ENCODE measurements at places on chromosomes 3 and 15.

DNA sequence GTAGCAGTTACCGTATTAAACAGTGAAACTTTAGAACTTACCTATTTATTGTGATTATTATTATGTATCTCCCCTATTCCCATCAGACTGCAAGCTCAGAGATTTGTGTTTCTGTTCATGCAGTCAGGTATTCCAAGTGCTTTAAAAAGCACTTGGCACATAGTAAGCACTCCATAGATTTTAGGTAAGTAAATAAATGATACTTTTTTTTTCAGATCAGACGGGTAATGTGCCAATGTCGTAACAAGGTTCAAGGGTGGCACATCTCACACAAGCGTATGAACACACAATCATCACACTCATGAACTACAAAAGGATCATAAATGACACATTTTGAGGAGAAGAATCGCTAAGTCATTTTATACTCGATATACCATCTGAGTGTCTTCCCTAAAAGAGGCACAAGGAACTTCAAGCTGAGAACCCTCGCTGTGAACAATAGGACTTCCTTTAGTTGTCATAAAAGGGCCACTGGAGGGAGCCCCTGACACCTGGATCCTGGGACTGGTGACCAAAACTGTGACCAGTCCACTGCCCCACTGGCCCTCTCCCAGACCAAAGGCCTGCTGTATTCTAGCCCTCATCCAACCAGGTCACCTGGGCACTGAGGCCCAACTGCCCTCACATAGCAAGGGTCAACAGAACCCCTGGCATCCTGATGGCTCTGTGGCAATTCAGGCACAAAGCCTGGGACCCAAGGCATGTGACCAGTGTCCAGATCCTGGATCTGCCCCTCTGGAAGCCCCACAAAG lies 32.1 kb downstream of the KIF9 start:
- DNase-seq: no peak

GRCh38 chr3:132870541-132870940 lies 148.3 kb upstream of the NPHP3 start:
- DNase-seq: no peak

DNA sequence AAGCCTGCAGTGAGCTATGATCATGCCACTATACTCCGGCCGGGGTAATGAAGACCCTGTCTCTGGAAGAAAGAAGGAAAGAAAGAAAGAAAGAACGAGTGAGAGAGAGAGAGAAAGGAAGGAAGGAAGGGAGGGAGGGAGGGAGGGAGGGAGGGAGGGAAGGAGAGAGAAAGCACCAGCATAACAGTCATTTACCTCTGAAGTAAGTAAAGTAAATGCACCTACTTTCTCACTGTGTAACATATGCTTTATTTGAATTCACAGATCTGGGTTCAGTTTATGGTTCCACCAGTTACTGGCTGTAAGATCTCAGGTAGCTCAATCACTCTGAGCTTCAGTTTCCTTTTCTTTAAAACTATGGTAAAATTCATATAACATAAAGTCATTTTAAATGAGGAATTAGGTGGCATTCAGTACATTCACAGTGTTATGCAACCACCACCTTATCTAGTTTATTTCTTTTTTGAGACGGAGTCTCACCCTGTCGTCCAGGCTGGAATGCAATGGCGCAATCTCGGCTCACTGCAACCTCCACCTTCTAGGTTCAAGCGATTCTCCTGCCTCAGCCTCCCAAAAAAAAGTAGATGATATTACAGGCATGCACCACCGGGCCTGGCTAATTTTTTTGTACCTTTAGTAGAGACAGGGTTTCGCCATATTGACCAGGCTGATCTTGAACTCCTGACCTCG lies 16.1 kb upstream of the RAD54L2 start:
- no peak for DNase-seq

DNA sequence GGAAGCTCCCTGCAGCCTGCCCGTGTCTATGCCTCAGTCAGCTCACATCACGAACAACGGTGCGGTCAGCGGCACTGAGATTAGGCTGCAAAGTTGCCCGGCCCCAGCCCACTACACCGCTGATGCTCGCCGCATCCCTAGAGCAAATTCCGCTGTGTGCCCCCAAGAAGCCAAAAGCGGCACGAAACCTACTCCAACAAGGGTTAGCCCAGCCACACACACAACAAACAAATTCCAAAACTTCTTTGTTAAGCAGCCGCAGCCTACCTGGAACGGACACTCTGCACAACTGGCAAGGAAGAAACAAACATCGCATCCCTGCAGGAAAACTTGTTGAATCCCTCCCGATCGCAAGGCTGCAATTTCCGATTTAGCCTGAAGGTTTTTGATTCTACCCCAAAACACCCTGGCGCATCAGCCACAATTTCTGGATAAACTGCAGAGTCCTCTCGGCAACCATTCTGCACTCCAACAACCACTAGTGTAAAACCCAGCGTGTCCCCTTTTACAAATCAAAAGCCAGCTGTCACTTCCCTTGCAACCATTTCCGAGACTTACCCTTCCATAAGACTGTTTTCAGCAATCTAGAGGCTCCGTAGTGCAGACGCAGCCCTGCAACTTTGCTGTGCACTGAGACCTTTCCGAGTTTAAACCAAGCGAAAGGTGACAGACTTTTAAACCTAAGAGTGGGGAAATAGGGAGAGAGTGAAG lies 449 bp downstream of the ROBO1 start:
- peak; percentile 21 for DNase-seq

DNA sequence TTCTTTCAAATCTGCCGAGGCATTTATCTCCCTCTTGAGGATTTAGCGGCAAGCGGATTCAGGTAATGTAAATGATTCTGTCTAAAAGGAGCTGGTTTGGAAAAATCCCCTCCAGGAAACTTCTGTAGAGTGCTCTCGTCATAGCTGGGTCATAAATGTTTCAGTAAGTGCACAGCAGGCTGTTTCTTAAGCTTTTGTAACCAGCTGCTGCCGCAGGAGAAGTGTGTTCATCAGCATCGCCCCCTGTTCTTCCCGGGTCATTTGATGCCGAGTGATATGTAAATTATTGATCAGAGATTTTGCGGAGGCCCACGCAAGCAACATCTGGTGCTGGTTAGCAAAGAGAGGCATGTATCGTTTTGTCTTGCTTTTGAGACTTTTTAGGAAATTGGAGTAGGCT lies 53.1 kb downstream of the DNASE1L3 start:
- DNase-seq: no peak

DNA sequence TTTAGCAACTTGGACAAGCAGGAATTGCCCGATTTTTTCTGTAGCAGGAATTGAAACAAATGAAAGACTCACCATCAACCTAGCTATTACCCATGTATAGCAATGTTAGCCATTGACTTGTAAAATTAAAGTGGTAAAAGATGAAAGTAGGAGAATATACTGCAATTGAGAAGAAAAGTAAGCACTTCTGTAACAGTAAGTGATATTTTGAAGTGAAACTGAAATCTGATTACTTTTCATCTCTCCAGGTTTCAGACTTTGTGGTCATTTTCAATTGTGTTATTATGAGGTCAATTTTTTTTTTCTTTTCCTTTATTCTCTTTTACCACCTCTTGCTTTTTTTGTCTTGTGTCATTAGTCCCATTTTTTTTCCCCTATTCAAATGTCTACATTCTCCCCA lies 1078.2 kb downstream of the ZPLD1 start:
- no peak for DNase-seq

DNA sequence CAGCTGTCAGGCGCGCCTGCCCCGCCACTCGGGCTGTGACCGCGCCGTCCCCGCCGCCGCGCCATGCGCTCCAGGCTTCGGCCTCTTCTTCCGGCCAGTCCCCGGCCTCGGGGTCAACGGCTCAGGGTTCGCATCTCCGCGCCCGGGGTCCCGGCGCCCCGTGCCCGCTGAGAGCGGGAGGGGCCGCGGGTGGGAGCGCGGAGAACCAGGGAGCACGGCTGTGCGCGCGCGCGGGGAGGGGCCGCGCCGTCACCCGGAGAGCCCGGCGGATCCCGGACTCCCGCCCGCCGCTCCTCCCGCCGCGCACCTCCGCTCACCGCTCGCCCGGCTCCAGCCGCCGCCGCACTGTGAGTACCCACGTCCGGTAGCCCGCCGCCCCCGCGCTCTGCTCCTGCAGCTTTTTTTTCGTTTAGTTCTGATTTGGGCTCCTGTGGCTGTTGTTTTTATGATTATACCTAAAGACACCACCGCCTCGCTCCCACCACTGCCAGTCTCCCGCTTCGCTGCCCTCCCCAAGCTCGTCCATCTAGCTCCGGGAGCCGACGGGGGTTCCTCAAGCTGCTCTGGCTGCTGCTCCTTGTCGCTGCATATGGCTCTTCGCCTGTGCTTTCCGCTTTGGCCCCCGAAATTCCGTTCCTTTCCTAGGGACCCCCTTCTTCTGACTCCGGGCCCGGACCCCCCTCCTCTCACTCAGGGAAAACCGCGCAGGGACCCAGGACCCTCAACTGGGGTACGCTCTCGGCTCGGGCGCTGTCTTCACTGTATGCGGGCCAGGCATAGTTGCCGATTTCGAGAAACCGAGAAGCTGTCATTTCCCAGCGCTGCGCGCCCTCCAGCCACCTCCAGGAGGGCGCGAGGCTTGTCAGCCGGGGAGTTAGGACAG lies 1.8 kb upstream of the SKOR1 start:
- no peak for DNase-seq

GRCh38 chr3:142086581-142087090 lies 62.7 kb downstream of the TFDP2 start:
- no peak for DNase-seq

DNA sequence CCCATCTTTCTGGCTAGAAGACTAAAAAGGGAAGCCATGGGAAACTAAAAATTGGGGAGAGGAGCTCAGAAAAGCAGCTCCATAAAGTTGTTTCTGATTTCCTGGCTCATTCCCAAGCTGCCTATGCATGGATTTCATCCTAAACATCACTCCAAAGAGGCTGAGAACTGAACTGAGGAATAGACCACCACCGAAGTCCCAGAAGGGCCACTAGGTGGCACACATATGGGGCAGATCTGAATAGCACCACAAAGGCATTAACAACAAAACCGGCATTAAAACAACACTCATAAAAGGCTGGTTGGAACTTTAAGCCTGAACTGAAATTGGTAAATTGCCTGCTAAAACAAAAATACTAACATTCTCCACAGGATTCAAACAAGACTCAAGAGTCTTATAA lies 106.3 kb downstream of the PLD1 start:
- no peak for DNase-seq

DNA sequence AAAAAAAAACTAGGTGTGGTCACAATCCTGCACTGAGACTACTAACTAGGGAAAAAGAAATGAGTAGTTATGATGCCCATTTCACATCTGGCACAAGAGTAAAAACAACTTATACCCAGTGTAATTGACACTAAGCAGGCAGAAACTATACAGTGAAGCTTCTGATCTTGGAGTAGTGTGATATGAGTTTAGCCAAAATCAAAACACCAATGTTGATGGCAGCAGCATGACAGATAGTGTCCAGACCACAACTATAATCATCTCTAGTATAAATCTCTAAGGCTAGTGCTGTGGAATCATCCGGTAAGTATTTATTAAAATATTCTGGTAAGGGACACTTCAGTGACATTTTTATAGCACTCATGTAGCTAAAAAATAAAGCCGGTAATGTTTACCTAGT lies 108.5 kb upstream of the EPHA6 start:
- DNase-seq: no peak

GRCh38 chr15:67076147-67076843 lies 10.9 kb downstream of the SMAD3 start:
- no peak for DNase-seq

- DNase-seq: peak; percentile 53
These were observed 119.0 kb upstream of the RASGRP1 start for GRCh38 chr15:38683382-38684242.

DNA sequence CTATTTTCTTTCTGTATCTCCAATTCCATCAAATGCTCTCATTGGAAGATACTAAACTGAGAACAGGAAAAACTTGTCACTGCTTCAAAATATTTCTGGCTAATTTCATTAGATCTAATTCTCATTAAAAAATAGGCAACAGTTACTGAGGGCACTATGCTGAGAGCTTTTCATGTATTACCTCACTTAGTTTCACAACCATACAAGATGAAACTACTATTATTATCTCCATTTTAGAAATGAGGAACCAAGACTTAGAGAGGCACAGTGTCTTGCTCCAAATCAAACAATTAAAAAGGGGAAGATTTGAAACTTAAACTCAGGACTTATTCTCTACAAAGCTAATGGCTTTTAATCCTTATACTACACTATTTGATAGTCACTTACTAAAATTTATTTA lies 7.2 kb upstream of the OTOL1 start:
- no peak for DNase-seq

DNA sequence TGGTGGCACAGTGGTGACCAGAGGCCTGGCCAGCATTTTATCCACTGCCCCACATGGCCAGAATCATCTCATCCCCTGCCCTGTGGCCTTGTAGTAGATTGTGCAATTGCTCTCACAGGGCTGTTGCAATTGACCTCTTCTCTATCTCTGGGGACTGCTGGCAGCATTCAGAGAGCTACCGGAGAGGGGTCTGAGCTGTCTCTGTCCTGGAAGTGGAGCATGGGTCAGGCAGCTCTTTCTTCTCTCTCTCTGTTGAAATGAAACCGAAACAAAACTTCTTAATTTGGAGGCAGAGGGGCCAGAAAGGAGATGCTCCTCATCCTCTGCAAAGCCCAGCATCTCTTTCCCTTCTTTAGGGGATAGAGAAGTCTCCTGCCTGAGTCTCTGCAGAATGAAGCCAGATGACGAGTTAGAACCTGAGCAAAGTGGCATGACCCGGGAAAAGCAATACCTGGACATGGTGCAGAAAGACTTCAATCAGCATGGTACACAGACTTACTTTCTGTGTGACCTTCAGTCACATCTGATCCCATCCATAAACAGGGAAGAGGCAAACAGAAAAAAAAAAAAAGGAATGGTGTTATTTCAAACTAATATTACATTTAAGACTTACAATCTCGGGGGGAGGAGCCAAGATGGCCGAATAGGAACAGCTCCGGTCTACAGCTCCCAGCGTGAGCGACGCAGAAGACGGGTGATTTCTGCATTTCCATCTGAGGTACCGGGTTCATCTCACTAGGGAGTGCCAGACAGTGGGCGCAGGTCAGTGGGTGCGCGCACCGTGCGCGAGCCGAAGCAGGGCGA lies 144.5 kb upstream of the BCL6 start:
- DNase-seq: no peak

DNA sequence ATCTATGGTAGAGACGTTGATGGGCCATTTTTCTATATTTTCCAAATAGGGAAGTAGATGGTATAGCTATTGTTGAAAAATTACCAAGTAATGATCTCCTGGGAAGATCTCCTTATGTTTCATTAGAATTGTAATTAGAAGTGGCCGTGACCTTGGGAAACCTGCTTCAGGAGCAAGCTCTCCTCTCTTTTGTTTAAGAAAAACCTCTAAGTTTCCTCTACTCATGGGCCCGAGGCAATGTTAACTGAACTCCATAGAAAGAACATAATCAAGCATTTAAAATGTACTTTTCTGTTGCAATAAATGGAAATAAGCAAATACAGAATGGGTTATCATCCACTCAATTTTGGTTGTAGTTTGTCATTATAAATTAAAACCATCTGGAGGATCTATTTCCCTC lies 511.2 kb upstream of the MDFIC2 start:
- DNase-seq: no peak

Measured in neural crest cell (in vitro differentiated cells).